ENCODE measurements at places on chromosomes 16 and 17.

DNA sequence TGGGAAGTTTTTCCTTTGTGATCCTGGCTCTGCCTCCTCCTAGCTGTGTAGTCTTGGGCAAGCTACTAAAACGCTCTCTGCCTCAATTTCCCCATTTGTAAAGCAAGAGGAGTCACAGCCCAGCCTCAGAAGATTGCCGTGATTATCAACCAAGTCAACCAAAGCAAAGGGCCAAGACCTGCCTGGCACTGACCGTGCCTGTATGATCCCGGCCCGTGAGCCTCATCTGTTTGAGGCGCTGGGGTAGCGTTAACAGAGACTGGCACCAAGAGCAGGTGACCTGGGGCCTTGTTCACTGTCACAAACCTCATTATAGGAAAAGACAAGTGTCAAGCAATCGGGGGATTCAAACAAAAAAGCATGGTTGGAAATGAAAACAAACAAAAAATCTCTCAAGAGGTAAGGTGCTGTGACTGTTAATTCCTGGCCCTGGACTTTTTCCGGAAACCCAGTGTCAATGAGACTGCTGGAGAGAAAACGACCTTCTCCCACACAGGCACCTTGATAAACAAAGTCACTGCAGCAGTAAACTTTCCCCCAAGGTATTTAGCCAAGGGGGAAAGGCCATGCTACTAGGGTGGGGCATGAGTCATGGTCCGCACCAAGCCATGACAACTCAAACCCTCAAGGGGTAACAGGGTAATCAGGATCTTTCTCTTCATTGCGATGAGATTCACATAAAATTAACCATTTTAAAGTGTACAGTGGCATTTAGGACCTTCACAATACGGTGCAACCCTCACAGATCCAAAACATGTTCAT is 5.4 kb downstream of the MEAK7 start:
- DNase-seq: no peak

GRCh38 chr16:84720177-84720579 is 20.4 kb downstream of the USP10 start:
- DNase-seq: no peak

DNA sequence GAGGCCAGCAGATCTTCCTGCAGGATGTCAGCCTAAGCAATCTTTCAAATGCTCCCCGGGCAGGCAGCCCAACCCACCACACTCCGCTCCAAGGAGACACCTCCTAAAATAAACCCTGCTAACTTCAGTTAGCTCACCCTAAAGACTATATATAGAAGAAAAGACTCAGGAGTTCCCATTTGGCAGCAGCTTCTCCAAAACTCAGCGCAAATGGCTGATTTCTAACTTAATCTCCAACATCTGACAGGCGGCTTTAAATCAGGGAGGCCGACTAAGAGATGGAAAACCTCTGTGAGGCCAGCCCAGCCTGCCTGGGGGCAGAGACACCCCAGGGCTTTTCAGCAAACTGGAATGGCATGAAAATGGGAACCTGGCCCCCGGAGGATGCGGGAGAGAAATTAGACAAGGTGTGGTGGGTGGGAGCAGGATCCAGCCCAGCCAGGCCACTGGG is 91.6 kb downstream of the XYLT1 start:
- no peak for DNase-seq

- DNase-seq: no peak
Observed at GRCh38 chr17:29444589-29444988, 54.4 kb downstream of the TAOK1 start.

- no peak for DNase-seq
Observed at GRCh38 chr17:42103221-42103954, 5.1 kb upstream of the ZNF385C start.

DNA sequence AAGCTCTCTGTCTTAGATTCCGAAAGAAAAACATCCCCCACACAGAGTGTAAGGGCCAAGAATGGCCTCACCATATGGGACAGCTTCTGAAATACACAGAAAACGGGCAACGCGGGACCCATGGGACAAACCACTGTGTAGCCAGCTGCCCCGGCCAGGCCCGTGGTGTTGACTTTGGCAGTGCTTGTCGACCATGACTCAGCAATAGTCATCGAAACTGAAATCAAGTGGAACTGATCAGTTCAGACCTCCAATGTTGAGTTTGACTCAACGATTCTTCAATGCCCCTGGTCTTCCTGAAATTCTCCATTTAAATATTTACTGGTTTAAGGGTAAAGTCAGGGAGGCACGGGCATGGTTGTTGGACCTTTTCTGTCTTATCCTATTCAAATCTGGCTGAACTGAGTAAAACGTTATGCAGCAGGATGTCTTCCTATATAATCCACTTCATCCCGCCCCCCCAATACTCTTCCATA is 27.5 kb downstream of the ZFHX3 start:
- DNase-seq: no peak

DNA sequence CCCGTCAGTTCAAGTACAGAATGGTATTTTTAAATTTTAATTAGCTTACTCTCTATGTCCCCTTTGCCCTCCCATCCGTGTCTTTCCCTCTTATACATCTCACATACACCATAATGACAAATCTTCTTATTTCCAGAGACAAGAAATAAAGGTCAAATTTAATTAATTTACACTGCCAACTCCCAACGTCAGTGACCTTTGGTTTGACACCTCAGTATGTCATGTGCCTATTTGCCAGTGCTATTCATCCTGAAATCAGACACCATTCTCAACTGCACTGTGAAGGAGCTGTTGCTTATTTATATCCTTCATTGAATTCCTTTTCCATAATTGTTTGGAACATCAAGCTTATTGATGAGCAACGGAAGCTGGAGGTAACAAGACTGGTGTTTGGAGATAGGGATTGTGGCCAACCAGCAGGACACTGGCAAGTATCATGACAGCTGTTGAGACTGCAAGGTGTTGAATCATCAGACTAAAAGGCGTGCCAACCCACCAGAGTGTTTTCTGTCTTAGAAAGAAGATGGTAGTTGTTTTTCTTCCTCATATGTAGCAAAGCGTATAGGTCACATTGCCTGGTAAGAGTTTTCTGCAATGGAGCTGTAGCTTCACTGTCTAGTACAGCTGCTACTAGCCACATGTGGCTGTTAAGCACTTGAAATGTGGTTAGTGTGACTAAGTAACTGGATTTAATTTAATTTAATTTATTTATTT is 12.5 kb downstream of the CALCOCO2 start:
- no peak for DNase-seq

GRCh38 chr16:82524976-82525375 is 101.8 kb upstream of the CDH13 start:
- DNase-seq: no peak

GRCh38 chr17:42692489-42692888 is 10.2 kb downstream of the CNTNAP1 start:
- DNase-seq: no peak

DNA sequence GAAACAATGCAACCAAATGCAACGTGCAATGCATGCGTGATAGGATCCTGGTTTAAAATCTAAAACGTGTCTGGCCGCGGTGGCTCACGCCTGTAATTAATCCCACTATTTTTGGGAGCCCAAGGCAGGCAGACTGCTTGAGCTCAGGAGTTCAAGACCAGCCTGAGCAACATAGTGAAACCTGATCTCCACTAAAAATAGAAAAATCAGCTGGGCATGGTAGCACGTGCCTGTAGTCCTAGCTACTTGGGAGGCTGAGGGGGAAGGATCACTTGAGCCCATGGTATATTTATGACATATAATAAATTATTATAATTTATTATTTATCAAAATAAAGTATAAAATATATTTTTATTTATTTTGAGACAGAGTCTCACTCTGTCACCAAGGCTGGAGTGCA is 241.8 kb downstream of the PARN start:
- no peak for DNase-seq

DNA sequence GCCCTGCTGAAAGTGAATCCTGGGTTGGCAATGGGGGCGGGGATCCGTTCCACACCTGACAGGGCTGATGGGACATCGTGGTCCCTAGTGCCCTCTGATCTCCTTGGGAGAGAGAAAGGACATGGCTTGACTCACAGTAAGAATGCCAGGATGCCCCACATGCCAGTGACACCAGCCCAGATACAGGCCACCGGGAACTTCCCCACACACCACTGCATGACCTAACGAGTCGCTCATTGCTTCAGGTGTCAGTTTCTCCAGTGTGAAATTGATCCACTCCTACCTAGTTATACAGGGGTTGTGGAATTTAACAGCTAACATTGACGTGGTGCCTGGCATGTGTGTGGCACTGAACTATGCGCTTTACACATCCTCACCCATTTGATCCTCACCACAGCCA is 7.5 kb downstream of the CD300LG start:
- DNase-seq: no peak

DNA sequence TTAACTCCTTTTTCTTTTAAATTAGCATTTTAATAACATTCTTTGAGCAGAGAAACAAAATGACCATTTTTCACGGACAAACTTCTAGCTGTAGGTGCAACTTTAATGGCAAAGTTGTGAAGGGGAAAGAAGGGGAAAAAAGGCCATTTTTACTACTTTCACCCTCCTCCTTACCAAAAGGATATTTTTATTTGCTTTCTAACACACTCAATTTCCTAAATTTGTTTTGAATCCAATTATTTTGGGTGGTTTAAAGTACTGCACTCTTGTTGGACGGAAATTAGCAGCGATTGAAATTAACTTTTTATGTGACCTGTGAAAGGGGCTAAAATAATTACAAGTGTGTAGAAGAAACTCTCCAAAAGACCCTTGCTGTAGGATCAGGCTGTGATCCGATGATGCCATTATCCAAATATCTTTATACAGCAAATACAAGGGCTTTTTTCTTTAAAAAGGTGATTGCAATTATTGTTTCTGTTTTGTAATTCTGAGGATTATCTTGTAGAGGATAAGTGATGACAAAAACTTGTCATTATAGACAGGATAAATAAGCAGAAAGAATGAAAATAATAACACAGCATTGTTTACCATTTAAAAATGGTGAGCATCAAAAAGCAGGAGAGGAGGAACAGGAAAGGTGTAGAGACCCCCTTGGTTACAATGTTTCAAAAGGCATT is 42.4 kb downstream of the SNX11 start:
- DNase-seq: no peak

DNA sequence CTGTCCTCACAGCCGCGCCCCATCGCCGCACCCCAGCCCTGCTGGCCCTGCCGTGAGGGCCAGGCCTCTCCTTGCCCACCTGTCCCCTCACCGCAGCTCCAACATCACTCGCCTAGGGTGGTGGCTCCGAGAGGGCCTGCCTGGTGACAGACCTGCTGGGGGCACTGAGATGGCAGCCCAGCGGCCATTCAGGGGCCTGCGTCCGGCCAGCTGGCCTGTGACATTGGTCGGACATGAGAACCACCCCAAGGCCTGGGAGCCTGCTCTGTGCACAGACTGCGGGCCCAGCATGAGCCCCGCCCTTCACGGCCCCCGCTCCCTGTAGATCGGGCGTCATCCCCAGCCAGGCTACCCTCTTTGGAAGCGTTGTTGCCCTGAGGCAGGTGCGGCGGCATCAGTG is 11.8 kb downstream of the NME3 start:
- no peak for DNase-seq

DNA sequence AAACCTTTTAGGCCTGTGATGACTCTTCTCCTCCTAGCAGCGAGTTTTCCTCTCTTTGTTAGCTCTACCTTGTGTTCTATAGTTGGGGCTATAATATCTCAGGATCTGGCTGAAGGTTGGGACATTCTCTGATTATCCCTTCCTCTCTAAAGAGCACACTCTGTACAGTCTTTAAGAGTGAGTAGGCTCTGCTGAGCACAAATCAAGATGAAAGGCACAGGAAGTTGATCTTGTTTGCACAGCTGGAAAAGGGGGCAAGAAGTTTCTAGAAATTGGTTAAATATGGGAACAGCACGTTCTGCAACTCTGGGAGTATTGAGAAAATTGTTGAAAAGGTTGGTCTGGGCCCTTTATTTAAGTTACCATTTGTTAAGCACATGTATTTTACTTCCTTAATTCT is 240.9 kb downstream of the CDH11 start:
- DNase-seq: no peak

DNA sequence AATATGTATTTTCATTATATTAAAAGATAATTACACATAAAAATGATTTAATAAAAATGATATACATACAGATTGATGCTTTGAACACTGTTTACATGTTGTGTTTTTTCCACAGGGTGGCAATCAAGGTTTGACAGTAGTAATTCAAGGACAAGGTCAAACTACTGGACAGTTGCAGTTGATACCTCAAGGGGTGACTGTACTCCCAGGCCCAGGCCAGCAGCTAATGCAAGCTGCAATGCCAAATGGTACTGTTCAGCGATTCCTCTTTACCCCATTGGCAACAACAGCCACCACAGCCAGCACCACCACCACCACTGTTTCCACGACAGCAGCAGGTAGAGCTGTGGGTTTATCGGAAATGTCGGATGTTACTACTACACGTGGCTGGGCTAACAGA is 52.2 kb downstream of the C17orf58 start:
- no peak for DNase-seq

DNA sequence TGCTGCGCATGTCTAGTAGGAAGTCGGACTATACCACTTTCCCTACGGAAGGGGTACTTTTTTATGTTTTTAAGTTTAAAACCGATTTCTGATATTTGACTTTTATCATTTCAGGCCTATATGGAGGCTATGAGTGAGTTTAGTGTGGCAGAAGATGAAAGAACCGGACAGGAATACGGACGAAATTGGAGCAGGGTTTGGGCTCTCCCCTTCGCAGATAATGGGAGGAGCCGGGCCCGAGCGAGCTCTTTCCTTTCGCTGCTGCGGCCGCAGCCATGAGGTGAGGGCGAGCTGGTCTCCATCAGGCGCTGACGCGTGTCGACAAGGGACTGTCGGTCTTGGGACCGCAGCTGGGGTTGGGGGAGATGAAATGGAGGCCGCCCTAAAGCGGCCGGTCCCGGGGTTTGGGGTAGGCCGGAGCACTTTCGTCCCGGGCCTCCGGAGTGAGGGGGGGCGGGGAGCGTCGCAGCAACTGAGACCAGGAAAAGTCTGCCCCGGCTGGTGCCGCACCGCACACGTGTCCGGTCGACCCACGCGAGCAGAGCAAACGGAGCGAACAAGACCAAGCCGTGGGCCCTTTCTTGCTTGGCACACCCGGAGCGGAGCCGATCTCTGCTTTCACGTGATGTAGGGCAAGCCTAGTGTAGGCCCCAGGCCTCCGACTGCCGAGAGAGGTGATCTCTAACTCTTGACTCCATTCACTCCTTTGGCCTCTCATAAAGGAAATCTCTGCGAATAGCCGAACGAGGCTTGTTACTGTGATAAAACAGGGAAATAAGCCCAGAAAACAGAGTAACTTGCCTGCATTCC is at the start of gene RPL19:
RPL19 (plus strand) TSS at position 214 of the 810 bp plus-strand sequence; CDS start at position 276, 62 bp downstream.
- DNase-seq: peak; percentile 79

- no peak for DNase-seq
Observed at GRCh38 chr17:76104896-76105231, 1.3 kb upstream of the EXOC7 start.

GRCh38 chr17:3805581-3805980 is 4.6 kb upstream of the ITGAE start:
- no peak for DNase-seq

GRCh38 chr17:80942423-80943345 is 49.0 kb upstream of the CHMP6 start:
- no peak for DNase-seq

GRCh38 chr17:39150795-39151149 is 665 bp downstream of the PLXDC1 start:
- DNase-seq: no peak

- no peak for DNase-seq
Observed at GRCh38 chr17:35423761-35424160, 8.5 kb downstream of the SLFN12 start.

Measured in activated CD4-positive, alpha-beta T cell treated with anti-CD3 and anti-CD28 coated beads, Interleukin-2, amount 50 U/mL, for 16 hours (primary cell).